ENCODE measurements at places on chromosomes 11 and 22.

DNA sequence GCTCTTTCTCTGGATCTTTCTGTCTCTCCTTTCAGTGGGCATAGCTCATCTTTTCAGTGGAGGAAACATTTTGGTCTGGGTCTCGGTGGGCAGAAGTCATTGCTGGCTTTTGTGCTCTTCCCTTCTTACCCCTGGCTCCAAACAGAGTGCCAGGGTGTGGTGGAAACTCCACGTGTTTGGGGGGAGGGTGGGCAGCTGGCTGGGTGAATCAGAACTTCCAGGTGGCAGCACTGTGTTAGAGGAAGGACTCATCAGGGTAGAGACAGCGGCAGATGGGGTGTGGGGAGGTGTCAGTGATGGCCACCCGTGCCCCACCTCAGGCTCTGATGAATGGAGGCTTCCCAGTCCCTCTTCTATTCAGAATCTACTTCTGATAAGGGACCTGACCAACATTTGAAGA is 114.0 kb downstream of the GRIK4 start:
- DNase-seq: no peak

DNA sequence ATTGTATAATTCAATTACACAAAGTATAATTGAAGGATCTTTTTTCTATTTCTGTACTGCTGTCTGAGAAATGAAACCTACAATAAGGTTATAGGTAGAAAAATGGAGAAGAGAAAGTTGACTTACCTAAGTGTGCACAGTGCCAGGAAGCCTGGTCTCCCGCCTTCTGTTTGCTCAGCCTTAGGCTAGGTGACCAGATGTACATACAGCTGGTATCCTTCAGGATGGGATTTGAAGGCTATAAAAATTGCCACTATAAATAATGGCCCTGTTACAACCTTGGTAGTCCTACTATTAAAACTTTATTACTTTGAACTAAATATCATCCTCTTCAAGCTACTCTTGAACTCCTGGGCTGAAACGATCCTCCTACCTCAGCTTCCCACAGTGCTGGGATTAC is 19.7 kb downstream of the OR51E2 start:
- peak; percentile 1 for DNase-seq

- DNase-seq: no peak
Observed at GRCh38 chr11:69483691-69484426, 2.4 kb downstream of the LINC01488 start.

- no peak for DNase-seq
Observed at GRCh38 chr11:88174709-88175568, at the start of gene RAB38. TSS of gene RAB38 (minus strand) at chr11:88175443. CDS start at chr11:88175384, 59 bp downstream.

DNA sequence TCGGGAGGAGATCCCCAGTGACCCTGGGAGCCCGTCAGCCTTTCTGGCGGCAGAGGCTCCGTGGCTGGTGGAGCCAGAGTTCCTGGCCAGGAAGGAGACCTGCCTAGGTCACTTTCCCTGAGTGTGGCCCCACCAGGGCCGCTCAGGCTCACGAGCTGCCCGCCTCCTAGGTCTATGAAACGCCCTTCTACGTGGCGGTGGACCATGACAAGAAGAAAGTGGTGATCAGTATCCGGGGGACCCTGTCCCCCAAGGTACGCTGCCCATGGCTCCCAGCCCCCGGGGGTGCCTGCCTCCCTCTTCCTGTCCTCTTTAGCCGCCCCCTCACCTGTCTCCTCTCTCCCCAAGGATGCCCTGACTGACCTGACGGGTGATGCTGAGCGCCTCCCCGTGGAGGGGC is 17.0 kb upstream of the MYRF start:
- no peak for DNase-seq

DNA sequence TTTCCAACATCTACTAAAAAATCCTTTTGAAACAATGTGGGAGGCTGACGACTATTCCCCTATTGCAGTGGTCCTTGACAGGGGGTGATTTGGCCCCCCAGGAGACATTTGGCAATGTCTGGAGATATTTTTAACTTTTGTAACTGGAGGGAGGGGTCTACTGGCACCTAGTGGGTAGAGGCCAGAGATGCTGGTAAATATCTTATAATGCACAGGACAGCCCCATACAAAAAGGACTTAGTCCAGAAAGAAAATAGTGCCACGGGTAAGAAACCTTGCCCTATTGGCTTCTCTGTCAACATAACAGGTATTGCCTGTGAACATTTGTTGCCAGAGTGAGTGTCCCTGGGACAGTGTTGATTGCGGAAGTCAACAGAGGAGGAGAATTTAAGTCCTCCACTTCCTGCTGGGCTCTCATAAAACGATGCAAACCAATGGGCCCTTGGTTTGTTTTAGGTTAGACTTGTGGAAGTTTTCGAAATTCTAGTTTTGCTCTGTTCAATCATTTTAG is 101.6 kb downstream of the MAML2 start:
- DNase-seq: no peak

DNA sequence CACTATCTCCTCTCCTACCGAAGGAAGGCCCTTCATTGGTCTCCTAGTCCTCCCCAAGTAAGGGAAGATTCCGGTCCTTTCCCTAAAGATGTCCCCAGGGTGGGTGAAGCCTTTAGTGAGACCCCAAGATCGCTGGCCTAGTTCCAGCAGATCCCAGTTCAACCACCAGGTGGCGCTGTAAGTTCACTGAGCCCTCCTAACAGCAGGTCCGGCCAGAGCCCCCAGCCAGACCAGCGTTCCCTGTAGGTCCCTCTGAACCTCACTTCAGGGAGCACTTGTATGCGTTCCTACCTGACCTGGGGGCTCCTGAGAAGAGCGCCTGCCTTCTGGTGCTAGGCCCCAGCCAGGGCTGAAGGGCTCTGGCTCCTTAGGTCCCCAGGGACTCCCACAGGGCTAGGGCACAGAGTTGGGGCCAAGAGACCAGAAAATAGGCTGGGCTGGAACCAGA is 38.1 kb downstream of the LMO1 start:
- DNase-seq: peak; percentile 81

DNA sequence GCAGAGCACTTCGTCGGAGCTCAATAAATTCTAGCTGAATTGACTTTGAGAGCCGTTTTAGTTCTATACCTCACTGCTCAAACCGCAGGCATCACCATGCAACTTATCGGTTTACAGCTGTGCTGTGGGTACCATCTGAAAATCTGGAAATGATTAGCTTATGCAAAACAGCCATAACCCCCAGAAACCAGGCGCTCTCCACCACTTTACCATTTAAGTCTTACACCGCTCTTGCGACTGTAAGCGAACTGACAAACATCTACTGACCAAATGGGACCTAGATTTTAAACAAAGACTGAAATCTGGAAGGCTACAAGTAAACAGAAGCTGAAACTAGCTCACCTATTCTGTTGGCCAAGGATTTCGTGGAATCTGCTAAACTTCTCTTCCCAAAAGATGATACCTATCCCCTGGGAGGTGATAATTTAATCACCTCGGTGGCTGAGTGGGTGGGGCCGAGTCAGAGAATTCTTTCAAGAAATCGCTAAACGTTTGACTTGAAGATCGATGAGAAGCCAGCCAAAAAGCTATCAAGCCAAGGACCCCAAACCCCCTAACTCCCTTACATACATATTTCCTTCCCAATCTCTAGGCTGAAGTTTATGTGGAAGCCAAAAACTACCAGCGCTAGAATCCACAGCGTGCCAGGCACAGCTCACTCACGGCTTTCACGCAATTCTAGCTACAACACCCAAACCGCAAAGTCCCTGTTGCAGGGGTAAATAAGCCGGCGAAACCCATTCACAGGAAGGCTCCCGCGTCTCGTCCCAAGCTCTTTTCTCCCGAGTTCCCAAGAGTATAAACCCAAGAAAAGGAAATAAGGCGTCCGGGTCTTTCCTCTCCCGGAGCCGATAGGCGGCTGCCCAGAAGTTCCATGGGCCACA is 644 bp downstream of the SPTY2D1 start:
- DNase-seq: no peak

GRCh38 chr22:41366323-41367029 is 15.3 kb upstream of the TEF start:
- DNase-seq: no peak

DNA sequence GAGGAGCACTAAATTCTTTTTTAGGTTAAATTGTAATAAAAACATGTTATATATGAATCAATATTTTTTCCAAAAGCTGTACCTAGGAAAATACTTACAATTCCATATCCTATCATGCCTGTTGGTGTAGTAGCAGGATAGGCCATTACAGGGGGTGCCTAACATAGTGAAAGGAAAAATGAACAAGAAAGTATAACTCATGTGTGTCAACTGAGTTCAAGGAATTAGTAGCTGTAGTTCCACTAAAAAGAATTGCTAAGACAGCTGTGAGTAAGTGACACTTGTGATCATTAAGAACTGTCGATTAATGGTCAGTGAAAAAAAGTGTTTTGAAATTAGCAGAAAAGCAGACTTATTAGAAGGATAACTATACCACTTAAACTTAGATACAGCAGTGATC is 92.4 kb downstream of the PICALM start:
- no peak for DNase-seq

GRCh38 chr11:63832336-63832735 is 6.6 kb upstream of the MARK2 start:
- no peak for DNase-seq

DNA sequence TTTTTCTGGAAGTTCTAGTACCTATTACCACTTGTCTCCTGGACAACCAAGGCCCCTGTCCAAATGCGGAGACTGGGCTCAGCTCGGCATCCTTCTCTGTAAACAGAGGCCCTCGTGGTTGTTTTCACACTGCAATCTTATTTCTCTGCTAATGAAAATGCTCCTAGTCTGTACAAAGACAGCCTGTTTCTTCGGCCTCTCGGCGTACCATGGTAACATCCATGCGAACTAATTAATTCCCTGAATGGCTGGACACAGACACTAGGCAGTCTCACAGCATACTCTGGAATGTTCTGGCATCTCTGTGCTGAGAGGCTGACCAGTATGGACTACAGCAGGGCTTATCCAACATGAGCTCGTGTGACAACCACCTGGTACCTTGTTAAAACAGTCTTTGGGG is 5.7 kb downstream of the POLR3H start:
- no peak for DNase-seq

DNA sequence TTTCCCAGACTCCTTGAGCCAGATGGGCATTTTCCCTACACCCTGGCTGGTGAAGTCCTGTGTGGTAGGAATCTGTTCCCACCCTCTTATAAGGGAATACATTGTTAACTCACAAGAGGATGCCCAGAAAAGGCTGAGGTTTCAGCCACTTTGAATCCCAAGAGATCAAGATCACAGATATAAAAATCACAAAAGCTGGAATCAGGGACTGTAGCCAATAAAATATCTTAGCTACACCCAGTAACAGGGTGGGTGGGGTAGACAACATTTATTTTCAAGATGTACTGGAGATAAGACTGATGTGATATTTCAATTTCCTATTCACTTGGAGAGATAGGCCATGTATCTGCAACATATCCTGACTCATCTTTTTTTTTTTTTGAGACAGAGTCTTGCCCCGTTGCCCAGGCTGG is 50.3 kb downstream of the COPB1 start:
- no peak for DNase-seq

- DNase-seq: no peak
Observed at GRCh38 chr11:2919837-2920236, 9.4 kb downstream of the PHLDA2 start.

DNA sequence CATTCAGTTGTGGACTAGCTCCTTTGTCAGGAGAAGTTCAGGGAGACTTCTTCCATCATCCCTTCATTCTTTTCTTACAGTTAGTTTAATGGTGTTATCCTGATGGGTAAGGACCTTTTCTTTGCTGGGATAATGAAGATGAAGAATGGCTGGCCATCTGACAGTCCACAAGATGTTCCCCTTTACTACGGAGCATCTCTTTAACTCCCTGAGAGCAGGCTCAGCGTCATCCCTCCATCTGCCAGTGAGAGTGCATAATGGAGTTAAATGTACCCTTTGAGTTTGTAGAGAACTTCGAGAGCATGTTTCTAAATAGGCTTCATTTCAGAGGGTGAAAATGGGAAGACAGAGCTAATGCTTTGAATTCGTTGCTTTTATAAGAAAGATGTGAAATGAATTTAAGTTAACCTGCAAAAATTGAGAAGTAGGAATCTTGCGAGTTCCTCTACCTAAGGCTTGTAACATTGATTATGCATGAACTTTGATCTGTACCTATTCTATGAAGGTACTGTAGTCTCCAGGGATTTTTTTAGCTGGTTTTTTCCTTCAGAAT is 1.7 kb downstream of the EP300 start:
- DNase-seq: peak; percentile 44

DNA sequence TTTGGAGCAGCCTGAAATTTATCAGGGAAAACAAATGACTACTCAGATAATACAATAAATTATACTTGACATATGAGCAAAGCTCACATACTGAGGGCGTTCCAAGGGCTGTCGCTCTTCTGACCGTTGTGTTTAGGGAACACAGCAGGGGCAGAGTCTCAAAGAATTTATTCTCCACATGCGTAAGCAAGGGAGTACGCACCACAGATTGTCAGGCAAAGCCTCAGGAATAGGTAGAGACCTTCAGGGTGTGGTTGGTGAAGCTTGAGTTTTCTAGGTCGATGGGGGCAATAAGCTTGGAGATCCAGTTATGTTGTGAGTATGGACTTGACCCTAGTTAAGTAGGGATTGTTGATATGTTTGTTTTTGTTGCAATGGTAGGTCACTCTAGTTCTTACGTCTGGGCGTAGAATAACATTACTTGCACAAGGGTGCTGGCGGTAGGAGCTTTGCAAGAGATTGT is 830 bp downstream of the ACAT1 start:
- DNase-seq: peak; percentile 53

- peak; percentile 9 for DNase-seq
Observed at GRCh38 chr22:19503869-19504268, 20.3 kb downstream of the CLDN5 start.

DNA sequence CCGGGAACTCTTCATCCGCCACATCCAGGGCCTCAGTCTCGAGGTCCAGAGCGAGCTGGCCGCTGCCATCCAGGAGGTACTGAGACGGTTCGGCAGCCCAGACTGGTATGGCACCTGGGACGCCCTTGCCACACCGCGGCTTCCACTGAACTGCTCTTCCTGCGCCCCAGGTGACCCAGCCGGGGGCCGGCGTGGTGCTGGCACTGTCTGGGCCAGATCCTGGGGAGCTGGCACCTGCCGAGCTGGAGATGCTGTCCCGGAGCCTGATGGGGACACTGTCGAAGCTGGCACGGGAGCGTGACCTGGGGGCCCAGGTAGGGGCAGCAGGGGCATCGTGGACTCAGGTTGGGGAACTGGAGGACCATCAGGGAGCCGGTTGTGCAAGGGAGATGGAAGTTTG is 1.4 kb downstream of the CCDC88B start:
- DNase-seq: no peak

GRCh38 chr22:25495285-25495684 is 69.2 kb upstream of the GRK3 start:
- peak; percentile 86 for DNase-seq

DNA sequence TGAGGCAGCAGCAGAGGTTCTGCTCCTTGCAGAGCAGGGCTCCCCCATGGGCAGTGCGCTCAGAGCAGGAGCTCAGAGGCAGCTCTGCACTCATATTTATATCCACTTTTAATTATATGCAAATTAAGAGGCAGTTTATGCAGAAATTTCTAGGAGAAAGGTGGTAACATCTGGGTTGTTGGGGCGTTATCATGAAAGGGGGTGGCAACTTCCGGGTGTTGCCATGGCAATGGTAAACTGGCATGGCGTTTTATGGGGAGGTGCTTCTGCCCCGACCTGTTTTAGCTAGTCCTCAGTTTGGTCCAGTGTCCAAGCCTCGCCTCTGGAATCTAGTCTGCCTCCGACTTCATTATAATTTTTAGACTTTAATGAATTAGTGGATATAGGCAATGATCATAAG is 1191.7 kb downstream of the TBC1D22A start:
- no peak for DNase-seq

Data from cerebellar cortex (tissue), 1 donor.